Foreskin fibroblast (primary cell): ENCODE measurements at places on chromosomes 7 and 10.

- no peak for DNase-seq
These were observed 4.6 kb downstream of the DENND11 start for GRCh38 chr7:141697211-141697871.

DNA sequence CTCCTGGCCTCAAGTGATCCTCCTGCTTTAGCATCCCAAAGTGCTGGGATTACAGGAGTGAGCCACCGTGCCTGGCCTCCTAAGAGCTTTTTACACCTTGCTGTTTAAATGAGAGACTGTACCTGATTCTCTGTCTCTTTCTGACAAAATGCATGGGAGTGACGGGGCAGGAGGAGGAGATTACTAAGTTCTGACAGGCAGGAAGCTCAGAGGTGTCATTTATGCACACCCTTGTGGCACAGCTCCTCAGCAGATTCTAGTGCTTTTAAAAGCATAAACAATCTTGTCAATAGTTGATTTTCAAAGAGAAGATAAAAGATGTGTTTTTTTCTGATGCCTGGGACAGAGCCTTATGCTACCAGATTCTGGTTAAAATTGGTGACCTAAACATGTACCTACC, 39.7 kb upstream of the STEAP4 start:
- DNase-seq = no peak

GRCh38 chr10:126893206-126893605, 12.0 kb upstream of the DOCK1 start:
- no peak for DNase-seq

GRCh38 chr7:127266047-127266446, 13.3 kb upstream of the GRM8 start:
- no peak for DNase-seq

- DNase-seq = no peak
These were observed 148.8 kb upstream of the ODAD2 start for GRCh38 chr10:28147706-28148105.

DNA sequence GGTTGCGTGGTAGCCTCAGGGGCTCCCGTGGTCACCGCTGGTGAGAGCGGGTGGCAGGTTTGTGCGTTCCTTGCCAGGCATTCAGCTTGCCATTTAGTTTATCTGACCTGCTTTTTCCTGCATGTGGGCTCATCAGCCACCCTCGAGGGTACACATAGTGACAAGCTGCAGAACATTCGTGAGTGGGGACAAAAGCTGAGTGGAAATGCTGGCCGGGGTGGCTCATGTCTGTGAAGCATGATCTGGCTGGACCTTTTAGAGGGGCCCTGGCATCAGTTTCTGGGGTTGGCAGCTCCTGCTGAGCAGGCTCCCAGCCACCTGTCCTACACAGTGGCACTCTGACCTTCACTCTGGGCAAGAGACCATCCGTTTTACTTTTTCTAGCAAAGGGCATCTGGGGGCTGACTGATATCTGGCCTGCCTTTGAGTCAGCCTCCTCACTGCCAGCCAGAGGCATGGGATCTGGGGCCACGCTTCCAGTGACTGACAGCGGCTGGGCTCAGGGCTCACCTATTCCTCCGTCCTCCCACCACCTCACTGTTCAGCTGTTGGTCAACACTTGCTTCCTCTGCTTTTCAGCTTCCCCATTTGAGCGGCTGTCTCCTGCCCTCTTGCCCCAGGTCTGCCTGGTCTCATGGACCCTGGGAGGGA, 75.0 kb downstream of the LANCL2 start:
- DNase-seq = no peak

DNA sequence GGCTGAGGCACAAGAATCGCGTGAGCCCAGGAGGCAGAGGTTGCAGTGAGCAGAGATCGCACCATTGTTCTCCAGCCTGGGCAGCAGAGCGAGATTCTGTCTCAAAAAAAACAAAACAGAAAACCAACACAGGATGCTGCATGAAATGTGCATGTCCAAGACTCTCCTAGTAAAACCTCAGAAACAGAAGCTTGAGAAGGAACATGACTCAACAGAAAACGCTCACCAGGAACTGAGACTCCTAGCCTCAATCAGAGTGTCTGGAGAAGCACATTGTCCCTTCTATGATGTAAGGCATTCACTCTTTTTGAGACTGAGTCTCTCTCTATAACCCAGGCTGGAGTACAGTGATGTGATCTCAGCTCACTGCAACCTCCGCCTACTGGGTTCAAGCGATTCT, 168.3 kb downstream of the MYOF start:
- DNase-seq = no peak

- DNase-seq = no peak
These were observed 85.5 kb downstream of the XRCC2 start for GRCh38 chr7:152590481-152590880.

- peak; percentile 95 for DNase-seq
These were observed at the start of gene DNMBP for GRCh38 chr10:100009793-100010676. Gene DNMBP, minus strand, starts transcription at chr10:100009947. Its CDS starts 37,823 bp downstream, at chr10:99972124.

DNA sequence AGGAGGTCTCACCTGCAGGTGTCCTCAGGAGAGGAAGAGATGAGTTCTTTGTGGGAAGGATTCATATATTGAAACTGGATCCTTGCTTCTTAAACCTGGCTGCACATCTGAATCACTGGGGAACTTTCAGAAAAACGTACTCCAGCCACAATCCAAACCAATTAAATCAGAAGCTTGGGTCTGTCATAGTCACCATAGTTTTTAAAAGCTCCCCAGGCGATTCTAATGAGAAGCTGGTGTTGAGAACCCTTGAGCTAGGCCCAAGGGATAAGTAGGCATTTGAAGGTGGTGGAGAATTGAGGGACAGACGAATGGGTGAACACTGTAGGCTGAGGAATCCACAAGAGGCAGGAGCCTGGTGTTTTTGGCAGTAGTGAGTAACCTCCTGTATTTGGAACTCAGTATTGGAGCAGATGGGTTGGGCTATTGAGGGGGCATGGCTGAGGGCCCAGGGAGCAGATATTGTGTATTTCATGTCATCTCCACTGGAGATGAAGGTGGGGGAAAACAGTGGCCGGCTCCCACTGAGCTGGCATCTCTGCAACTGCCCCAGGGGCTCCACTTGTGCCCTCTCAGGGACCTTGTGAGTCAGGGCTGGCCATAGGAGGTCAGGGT, 14.5 kb downstream of the ADCYAP1R1 start:
- no peak for DNase-seq

DNA sequence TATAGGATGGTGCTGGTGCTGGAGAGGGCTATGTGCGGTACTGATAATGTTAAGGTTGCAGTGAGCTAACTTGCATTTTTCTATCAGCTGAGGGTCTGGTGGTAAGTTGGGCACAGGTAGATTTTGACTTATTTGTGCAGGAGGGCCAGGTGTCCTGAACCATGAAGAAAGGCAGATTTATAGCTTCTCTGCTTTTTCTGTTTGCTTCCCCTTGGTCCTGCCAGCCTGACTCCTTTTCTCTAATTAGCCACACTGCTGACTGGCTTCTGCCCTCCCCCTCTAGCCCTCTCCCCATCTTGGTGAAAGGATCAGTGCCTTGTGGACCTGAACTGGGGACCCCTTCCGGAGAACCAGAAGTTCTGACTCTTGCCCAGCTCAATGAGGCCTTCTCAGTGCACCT, 40.8 kb upstream of the STEAP4 start:
- no peak for DNase-seq

GRCh38 chr7:73894733-73895551, 34.0 kb downstream of the TMEM270 start:
- DNase-seq = peak; percentile 99

DNA sequence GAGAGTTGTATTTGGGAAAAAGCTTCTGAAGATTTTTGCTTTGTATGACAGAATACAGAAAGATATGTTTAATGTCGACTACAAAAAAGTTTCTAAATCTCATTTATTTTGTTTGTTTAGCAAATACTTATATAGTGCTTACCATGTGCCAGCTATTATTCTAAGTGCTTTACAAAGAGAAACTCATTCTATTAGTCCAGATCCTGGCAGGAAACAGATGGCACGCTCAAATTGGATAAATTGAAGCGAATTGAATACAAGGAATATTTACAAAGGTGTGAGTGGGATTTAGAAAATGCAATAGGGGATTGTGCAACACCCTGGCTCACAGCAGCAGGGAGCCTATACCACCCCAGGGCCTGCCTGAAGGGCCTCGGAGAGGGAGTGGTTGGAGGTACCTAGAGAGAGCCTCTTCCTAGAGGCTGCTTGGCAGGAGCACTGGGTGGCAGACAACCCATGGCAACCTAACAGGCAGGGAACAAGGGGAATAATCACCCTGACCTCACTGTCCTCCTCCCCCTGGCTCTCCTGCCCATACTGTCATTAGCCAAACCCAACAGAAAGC, 27.6 kb upstream of the FAM204A start:
- DNase-seq = no peak

DNA sequence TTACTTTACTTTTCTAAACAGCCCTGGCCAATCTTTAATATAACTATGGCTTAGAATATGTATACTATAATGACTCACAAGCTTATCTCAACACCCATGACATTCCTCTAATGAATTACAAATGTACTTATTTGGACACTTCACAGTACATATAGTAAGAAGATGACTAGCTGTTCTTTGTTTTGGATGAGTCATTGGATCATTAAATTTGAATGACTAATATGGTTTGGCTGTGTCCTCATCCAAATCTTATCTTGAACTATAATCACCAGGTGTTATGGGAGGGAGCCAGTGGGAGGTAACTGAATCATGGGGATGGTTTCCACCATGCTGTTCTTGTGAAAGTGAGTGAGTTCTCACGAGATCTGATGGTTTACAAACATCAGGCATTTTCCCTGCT, 807.5 kb upstream of the SORCS1 start:
- DNase-seq = peak; percentile 90

DNA sequence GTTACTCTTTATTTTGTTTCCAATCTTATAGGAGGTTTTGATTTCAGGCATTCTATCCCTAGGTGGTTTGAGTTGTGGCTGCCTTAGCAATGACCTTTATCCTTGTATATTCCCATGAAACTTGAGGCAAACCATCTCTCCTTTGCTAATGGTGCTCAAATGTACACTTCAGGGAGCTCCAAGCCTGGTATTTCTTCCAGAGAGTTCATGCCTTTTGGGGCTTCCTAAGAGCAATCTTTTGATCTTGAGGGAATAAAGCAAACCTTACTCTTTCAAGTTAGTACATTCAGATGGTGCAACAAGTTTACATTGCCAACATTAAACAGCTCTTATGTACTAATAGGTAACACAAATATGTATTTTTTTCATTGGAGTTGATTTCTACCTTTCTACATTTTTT, 3.4 kb upstream of the GNAT3 start:
- no peak for DNase-seq

DNA sequence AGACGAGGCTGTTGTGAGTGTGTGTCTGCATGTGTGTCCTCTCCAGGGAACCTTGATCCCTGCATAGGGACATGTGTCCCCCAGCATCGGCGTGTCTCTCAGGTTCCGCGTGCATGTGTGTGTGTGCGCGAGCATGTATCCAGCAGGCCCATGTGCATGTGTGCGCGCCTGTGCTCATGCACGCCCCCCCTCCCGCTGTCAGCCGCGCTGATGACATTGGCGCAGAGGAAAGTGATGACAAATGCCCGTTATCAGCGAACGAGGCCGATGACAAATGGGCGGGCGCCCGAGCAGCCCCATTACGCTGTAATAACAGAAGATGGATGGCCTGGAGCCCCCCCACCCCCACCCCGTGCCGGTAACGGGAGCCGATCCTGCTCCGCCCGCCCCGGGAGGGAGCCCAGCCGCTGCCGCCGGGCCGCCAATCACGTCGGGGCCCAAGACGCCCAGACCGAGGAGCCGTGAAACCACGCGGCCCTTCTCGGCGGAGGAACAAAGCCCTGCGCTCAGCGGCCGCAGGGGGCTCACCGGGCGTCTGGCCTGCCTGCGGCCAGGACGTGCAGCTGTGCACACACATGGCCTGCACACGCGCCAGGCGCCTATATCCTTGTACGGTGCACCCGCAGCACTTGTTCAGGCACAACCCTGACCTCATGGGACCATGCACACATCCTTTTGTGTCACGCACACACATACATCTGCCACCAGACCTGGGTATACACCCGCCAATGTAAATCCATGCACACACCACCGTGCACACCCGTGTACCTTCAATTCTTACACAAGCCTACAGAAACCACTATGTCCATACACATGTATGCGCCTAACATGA, 21.5 kb downstream of the POLL start:
- no peak for DNase-seq

- DNase-seq = no peak
These were observed 145.4 kb downstream of the WDR11 start for GRCh38 chr10:120996456-120997034.

DNA sequence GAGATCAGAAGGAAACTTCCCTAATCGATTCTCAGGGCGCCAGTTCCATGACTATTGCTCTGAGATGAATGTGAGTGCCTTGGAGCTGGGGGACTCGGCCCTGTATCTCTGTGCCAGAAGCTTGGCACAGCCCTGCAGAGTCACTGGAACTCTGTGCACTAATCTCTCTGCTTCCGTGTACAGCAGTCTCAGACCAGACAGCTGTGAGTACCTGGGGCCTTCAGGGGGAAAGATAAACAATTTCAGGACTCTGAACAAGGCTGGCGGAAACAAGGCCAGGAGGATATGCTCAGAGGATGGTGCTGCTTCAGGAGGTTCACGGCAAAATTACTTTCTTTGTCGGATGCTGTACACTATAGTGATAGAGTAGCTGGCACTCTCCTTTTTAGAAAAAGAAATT, 131.7 kb upstream of the PRSS58 start:
- no peak for DNase-seq

DNA sequence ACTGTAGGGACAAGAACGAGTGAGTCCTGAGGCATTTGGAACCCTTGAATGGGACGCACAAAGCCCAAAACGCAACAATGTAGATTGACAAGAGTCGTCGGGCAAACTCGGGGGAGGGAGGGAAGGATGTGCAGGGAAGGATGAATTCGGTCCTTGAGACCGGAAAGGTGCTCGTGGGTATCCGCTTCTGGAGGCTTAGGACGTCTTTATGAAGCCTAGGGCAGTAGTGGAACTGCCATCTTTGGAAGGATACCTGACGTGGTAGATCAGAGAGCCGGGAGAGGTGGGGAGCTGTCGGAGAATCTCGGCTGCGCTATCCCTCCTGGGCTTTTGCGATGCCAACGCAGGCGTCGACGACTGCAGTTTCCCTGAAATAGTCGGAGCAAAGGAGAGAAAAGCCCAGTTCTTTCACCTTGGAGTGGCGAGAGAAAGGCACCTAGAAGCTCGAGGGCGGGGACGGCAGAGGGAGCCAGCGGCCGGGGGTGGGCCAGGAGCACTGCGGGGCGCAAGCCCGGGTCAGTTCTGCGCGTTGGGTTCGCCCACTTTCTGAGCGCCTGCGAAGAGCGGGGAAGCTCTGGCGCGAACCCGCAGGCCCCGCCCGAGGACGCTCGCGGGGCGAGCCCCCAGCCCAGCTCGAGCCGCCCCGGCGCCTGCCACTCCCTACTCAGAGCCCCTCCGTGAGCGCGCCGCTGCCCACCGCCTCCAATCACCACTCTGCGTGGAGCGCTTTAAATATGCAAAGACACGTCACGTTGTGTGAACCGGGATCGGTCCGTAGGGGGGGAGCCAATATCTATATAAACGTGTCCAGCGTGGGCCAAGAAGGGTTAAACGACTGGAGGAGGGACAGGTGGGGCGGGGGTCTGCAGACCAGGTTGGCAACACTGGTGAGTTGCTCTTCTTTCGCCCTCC, at the start of gene CYP26C1:
TSS of gene CYP26C1 (plus strand) at position 824 of the 912 bp plus-strand sequence. CDS start 466 bp downstream, outside the sequence.
- DNase-seq = no peak

- no peak for DNase-seq
These were observed 2.4 kb upstream of the CNOT4 start for GRCh38 chr7:135512135-135512887.
